ENCODE measurements at places on chromosomes 7 and 10.

DNA sequence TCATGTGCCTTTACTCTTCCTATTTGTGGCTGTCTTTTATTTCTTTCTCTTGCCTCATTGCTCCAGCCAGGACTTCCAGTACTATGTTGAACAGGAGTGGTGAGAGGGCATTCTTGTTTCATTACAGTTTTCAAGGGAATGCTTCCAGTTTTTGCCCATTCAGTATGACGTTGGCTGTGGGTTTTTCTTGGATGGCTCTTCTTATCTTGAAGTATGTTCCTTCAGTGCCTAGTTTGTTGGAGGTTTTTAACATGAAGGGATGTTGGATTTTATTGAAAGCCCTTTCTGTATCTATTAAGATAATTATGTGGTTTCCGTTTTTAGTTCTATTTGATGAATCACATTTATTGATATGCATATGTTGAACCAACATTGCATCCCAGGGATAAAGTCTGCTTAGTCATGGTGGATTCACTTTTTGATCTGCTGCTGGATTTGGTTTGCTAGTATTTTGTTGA, 96.8 kb downstream of the GLCCI1 start:
- no peak for DNase-seq

DNA sequence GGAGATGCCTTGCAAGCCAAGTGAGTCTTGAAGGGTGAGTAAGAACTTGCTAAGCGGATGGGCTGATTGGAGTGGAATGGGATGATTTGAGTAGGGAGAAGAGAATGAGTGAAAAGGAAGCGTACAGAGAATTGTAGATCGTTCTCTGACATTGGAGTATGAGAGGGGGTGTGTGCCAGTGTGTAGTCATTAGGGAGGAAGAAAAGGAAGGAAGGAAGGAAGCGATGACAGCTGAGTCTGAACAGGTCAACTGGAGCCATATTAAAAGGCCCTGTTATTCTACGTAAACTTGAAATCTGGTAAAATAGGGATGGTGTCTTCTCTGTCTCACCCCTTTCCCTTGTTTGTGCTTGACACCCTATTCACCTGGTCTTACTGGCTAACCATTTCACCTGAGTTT, 55.1 kb downstream of the SLK start:
- no peak for DNase-seq

DNA sequence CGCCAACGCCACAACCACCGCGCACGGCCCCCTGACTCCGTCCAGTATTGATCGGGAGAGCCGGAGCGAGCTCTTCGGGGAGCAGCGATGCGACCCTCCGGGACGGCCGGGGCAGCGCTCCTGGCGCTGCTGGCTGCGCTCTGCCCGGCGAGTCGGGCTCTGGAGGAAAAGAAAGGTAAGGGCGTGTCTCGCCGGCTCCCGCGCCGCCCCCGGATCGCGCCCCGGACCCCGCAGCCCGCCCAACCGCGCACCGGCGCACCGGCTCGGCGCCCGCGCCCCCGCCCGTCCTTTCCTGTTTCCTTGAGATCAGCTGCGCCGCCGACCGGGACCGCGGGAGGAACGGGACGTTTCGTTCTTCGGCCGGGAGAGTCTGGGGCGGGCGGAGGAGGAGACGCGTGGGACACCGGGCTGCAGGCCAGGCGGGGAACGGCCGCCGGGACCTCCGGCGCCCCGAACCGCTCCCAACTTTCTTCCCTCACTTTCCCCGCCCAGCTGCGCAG, 424 bp downstream of the EGFR start:
- no peak for DNase-seq

DNA sequence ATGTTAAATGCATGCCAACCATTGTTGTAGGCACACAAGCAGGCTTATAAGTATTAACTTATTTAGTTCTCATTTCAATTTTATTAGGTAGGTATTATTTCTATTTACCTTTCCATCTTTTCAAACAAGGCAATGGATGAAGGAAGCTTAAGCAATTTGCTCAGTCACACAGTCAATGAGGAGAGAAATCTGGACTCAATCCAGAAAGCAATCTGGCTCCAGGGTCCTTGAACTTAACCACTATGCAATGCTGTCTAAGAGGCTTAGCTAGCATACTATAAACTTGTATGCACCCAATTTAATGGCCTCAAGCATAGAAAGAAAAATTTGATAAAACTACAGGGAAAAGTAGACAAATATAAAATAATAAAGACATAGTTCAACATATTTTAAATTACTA, 88.6 kb downstream of the VWDE start:
- no peak for DNase-seq

DNA sequence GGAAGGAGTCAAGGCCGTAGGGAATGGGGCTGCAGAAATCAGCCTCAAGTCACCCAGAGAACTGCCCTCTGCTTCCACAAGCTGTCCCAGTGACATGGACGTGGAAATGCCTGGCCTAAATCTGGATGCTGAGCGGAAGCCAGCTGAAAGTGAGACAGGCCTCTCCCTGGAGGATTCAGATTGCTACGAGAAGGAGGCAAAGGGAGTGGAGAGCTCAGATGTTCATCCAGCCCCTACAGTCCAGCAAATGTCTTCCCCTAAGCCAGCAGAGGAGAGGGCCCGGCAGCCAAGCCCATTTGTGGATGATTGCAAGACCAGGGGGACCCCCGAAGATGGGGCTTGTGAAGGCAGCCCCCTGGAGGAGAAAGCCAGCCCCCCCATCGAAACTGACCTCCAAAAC, 50.2 kb upstream of the PDCD4 start:
- DNase-seq: no peak

DNA sequence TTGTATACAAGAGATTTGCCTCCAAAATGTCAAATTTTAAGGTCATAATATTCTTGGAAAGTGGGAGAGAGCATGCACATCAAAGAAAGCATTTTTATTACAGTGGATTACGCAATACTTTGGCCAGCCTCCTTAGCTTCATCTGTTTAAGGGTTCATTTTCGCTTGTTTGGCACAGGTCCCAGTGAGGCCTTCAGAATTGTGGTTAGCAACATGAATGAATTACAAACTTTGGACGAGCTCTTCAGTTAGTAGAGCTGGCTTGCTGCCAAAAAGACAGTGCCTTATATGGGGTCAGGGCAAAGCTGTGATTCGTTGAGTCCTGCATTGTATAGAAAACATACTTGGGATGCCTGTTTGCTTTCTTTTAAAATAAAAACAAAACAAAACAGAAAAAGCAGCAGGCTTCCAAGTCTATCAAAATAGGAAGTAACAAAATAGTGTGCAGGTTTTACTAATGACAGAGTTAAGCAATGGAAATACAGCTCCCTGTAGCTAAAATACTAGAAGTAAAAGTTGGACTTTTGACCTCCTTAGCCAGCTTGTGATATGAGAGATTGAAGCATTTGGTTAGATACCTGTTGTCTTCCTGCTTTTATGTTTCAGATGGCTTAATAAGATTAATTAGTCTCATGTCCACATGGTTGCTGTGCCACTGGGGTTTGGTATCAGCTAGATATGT, 190.8 kb downstream of the MLLT10 start:
- DNase-seq: peak; percentile 79

DNA sequence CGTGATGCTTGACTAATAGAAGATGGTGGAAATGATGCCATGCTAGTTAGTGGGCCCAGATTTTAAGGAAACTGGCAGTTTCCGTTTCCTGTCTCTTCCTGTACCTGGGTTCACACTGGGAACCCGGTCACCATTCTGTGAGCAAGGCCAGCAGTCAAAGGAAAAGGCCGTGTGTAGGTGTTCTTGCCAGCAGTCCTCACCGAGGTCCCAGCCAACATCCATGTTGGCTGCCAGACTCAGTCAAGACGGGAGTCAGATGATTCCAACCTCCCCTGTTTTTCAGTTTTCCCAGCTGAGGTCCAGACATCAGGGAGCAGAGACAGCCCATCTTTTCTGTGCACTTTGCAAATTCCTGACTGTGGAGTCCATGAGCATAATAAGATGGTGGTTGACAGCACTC, 15.2 kb upstream of the PILRB start:
- DNase-seq: no peak
